ENCODE measurements at places on chromosomes 16 and 17.

DNA sequence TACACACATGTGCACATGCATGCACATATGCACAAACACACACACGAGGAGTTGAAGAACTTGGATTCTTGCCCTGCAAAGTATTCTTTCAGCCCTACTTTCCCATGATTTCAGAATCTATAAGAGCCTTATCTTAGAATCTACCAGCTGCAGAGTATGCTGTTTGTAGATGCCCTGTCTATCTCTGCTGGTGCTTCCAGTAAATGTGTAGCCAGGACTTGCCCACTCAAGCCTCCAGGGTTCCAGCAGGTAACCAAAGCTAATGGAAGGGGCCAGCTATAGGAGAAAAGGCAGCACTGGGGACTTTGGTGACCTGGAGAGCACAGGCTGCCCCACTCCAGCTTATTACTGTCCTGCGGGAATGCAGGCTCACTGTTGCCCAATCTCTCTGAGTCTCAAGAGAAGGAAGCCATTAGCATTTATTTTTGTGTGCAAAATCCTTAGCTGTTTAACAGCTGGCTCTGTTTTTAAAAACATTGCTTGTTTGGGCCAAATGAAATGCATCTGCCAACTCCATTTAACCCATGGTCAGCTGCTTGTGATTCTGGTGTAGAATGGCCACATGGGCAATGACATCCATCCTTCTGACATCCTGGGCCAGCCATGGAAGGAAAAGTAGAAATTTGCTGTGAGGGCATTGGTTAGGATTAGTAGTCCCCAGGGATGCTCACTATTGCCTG lies 28.6 kb upstream of the XYLT1 start:
- DNase-seq, result no peak

- no peak for DNase-seq
Measured at GRCh38 chr17:51128076-51128475, 7.4 kb upstream of the SPAG9 start.

DNA sequence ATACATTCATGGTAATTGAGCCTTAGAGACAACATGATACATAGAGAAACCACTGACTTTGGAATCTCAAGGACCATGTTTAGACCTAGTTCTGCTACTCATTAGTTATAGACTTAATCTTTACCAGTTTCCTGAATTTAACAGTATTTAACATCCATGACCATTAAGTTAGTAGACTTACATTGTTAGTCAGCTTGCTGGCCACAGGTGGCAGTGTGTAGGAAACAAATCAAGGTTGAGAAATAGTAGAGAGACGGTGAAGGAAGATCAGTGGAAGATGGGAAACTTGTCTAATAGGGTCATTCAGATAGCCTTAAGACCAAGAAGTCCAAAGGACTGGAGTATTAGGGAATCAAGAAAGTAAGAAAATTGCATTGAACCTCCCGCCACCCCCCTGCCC lies 31.0 kb downstream of the OMG start:
- no peak for DNase-seq

DNA sequence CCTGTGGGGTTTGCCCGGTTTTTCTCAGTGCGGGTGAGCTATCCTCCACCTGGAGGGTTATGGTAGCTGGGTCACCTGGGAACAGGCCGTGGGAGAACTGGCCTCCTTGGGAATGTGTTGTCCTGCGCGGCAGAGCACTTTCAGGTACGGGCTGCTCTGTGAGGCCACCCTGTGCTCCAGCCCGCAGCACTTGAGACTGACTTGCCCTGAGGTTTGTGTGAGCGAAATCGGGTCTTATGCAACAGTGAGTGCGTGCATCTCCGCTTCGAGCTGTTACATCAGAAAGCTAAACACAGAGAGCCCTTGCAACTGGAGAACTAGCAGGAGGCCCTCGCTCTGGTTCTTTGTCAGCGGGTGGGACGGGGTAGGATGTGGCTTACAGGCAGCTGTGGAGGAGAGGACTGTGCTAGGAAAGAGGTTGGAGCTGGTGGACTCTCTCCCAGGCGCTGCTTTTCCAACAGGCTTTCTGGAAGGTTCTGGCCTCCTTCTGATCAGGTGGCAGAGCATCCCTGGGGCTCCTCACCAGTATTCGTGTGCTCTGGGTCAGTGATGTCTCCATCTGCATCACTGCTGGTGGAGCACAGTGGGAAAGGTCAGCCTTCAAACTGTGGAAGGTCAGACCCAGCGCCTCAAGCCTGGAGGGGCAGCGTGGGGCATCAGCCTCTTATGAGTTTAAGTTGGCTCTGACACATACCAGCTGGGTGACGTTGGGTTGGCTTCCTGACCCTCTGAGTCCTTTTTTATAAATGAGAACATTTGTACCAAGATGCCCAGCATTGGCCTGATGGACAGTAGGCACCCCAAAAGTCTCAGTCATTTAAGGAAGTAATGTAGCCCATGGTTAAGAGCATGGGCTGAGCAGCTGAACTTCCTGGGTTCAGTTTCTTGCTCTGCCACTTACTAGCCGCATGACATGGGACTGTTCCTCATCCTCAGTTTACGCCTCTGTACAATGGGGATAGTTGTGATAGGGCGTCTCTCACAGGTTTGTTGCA lies 76.3 kb downstream of the KSR1 start:
- peak; percentile 98 for DNase-seq

- DNase-seq, result no peak
Measured at GRCh38 chr17:36851250-36851649, 86.0 kb upstream of the LHX1 start.

DNA sequence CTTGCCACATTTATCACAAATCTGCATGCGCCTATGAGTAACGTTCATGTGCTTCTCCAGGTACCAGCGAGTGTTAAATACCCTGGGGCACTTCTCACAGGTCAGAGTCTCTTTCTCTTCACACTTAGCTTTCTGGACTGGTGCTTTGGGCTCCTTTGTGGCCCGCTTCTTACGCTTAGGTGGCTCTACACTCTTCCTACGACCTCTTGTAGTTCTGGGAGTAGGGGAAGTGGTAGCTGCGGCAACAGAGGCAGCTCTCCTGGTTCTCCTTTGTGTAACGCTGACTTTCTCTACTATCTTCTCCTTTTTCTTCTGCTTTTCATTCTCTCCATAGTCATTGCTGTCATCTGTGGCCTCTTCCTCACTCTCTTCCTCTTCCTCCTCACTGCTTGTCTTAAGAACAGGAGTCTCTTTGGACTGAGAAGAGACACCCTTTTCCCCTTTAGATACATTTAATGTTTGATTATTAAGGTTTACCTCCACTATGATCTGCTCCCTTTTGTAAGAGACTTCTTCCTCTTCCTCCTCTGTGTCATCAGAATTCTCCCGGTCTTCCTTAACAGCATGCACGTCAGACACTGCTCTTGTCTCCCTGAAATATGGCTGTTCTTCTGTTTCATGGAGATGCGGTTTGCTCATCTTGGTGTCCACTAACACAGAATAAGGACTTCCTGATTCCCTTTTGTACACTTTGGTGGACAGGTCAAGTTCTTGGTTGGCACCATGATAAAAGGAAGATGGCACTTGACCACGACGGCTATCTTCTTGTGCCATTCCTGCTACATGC lies 45.0 kb downstream of the ZNF652 start:
- DNase-seq, result peak; percentile 58

- no peak for DNase-seq
Measured at GRCh38 chr17:63760771-63761539, 12.4 kb downstream of the CCDC47 start.

DNA sequence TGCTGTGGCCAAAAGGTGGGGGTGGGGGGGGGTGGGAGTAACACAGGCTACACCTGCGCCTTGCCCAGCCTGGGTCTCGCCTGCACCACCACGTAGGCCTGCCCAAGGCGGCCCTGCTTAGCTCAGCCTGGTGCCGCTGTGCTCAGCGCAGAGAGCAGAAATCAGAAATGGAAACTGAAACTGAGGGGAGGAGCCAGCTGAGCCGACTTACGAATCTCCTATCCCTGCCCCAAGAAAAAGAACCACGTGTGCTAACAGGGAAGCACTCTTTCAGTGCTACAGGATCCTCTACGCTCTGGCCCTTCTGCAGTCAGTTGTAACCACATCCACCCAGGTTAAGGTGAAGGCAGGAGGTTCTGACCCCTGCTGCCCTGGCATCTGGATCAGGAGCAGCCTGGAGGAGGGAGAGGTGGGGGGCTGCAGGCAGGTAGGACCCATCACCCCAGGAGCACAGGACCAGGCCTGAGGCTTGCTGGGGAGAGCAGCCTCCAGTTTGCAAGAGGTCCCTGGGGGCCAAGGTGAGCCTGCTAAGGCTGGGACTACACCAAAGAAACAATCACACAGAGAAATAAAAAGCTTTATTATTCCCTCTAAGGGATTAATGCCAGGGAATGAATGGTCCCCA lies at the start of gene DHX58:
TSS of gene DHX58 (minus strand) at position 163 of the 625 bp plus-strand sequence. CDS start 822 bp downstream, outside the sequence.
- peak; percentile 80 for DNase-seq

DNA sequence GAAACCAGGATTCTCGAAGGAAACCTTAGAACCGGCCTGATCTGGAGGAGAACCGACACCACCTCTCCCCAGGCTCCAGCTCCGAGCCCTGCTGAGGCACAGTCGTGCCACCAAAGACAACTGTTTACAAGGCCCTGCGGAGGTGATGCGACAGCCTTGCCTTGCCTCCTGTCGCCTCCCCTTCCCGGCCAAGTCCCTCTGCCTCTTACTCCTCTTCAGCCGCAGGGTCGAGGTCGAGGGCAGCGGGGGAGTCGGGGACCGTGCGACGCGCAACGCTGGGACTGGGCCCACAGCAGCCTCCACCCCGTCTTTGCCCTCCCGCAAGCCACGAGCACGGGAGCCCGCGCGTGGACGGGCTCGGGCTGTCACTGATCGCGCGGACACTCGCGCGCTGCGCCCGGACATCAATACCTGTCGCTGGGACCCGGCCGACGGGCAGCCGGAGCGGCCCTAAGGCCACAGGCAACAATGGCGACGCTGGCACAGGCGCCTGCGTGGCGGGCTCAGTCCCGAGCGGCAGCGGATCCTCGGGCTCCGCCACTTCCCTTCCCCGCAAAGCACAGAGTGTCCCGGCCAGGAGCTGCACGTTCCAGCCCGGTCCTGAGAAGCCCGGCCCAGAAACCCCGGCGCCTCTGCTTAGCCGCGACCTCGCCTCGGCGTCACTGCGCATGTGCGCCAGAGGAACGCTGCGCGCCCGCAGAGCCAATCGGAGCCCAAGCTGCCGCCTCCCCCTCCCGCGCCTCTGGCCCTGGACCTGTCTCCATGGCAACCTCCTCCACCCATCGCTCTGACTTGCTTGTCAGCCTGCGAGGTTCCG lies at the start of gene ZNF287:
TSS of gene ZNF287 (minus strand) at position 664 of the 817 bp plus-strand sequence. CDS start 1,473 bp downstream, outside the sequence.
- DNase-seq, result no peak

DNA sequence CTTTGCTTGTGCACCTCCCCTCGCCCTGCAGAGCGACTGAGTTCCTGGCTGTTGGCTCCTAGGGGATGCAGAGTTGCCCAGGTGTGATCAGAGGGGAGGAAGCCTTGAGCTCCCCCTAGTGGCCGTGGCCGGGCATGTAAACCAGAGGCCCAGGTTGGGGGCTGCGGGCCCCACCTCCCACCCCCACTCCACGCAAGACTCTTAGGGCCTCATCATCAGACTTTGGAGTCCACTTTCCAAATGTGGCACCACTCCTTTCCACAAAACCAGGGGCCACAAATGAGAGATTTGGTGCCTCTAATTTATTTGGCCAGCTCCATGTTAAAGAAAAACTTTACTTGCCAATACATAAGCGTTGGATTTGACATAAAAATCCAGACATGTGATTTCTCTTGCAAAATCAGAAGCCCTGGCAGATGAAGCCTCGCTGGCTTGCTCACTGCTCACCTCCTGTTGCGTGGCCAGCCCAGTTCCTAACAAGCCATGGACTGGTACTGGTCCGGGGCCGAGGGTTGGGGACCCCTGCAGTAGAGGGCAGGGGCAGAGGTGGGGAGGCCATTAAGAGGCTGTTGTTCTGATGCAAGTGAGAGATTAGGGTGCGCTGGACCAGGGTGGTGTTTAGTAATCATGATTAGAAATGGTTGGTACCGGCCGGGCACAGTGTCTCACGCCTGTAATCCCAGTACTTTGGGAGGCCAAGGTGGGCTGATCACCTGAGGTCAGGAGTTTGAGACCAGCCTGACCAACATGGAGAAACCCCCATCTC lies 28.7 kb upstream of the GAS7 start:
- DNase-seq, result no peak

All from SIG-M5 (cell line).